ENCODE measurements at places on chromosomes 1 and 21.

- DNase-seq: no peak
These were observed 1.1 kb upstream of the UAP1 start for GRCh38 chr1:162560303-162561036.

DNA sequence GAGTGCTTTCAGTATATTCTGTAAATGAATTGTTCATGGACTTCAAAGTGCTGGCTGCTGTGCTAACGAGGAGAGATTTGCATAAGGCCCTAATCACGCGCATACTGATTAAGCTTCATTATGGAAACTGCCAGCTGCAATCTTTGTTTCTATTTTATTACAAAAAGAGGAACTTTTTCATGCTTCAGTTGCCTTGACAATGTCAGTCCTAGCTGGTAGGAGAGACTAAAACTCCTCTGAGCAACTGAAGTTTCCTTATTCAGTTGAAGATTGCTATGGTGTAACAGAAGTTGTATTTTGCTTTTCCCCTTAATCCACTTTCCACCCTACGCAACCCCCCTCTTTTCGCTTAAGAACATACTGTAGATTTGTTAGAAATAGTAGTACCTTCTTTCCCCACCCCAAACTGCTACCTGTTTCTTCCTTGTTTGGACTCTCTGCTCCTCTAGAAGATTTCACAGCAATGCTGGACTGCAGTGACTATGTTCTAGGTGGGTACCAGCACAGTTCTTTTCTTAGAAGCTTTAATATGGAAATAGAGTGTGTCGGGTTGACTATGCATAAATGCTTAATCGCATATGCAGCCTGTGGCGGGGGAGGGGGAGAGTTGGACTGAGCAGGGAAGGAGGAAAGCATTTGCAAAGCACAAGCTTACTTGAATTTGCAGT lies 108.3 kb downstream of the POU2F1 start:
- no peak for DNase-seq

DNA sequence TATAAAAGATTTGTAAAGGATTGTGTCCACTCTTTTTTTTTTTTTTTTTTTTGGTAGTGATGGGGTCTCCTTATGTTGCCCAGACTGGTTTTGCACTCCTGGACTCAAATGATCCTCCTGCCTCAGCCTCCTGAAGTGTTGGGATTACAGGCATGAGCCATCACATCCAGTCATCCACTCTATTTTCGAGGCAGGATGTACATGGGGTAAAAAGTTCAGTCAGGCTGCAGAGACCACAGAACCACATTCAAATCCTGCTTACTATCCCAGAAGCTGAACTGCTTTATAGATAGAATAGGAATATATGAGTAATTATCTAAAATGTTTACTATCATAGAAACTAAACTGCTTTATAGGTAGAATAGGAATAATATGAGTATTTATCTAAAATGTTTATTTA lies 26.0 kb upstream of the KCNK2 start:
- no peak for DNase-seq

GRCh38 chr21:33032434-33033047 lies 6.8 kb downstream of the OLIG2 start:
- DNase-seq: no peak

- no peak for DNase-seq
These were observed 7.3 kb downstream of the LYPD8 start for GRCh38 chr1:248748211-248748610.

GRCh38 chr1:15941044-15941840 lies 34.7 kb downstream of the ZBTB17 start:
- no peak for DNase-seq

DNA sequence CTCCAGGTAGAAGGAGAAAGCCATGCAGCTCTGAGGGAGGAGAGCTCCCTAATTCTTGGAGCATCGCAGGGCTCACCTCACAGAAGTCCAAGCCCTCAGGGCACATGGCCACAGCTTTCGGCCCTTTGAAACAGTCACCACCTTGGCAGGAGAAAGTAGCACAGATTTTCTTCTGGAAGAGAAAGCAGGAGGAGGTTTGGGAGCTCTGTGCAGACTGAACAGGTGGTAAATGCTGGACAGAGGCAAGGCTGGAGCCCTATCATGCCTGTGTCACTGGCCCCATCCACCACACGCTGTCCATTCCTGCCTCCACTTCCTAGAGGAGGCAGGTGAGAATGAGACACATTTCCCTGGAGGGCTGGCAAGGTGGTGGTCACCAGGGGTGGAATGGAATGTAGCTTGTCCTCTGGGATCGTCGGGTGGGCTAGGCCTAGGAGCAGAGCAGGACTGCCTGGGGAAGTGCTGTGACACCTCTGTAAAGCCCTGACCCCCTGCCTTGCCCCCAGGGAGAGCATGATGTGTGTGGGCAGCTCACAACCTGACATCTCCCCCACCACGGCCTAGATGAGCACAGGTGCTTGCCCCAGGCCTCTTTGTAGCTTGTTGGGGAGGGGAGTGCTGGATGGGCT lies 2.8 kb upstream of the INPP5B start:
- no peak for DNase-seq

GRCh38 chr21:35658242-35658641 lies 402.1 kb downstream of the SETD4 start:
- no peak for DNase-seq

- DNase-seq: no peak
These were observed 37.7 kb downstream of the JMJD4 start for GRCh38 chr1:227697321-227697864.

DNA sequence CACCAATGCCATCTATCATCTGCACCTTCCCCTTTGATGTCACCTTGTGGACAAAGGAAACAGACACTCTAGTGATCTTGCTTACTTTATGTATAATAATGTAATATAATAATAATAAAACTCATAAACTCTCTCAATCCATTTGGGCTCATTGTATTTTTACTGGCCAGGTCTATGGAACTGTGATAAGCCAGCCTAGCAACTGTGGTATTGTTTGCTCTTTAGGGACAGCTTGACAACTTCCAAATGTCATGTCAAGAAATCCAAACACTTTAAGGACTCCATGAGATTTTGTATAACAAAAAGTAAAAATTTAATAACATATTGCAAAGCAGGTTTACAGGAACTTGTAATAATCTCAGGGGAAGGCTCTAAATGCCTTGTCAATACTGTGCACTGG lies 1163.4 kb upstream of the TMPRSS15 start:
- DNase-seq: no peak

DNA sequence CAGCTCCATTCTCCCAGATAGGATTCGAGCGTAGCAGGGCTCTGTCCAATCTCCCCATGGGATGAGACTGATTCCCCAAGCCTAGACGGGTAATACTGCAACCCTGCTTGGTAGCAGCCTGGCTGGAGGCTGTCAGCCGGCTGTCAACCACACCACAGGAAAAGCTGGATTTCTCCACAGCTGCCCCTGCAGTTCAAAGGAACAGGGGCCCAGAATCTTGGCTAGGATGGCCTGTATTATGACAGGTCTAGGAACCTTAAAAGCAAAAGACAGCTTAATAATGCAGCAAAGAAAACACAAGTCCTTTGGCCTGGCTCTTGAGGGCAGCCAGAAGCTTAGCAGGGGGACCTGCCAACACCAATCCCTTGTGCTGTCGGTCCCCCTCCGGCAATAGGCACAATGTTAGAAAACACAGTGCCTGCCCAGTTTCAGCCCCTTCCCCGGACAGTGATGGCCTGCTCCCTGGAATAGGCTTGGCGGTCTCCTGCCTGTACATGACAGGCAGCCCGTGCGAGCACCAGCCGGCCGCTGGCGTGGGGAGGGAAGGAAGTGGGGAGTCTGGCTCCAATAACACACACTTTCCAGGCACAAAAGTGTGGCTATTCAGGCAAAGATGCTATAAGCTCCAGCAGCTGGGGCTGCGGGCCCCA lies 90.5 kb downstream of the TRABD2B start:
- DNase-seq: no peak

DNA sequence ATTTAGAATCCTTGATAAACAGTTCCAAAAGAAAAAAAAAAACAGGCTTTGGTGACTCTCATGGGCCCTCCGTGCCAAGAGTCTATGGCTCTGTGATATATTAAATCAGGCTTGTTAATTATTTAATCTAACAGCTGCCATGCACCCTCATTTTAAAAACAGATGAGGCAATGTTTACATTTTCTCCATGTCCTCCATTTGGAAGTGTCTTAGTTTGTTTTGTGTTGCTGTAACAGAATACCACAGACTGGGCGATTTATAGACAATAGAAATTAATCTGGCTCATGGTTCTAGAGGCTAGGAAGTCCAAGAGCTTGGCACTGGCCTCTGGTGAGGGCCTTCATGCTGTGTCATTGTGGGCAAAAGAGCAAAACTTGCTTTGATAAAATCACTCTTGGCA lies 58.0 kb downstream of the B3GALT5 start:
- DNase-seq: no peak

- no peak for DNase-seq
These were observed 31.4 kb upstream of the LEPR start for GRCh38 chr1:65388908-65389695.

DNA sequence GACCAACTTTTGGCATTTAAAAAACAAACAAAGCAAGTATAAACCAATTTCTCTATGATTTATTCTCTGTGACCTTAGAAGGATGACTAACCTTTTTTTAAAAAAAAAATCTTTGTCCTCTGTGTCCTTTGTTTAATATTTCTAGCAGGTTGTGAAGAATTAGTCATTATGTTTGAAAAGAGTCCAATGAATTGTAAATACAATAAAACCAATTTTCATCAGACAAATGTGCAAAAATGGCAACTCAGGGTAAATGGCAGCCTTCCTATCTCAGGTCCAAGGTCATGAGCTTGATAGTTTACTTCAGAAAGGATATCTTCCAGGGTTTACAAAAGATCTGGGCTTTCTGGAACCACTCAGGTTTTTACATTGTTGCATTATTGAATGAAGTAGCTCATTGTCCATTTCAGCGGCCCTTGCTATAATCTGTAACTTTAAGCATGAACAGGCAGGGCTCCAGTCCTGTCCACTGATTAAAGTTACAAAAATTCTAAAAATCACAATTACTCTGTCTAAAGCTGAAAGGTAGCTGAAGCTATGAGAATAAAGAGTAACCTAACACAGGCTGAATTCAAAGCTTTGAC lies 11.7 kb upstream of the MAP3K21 start:
- no peak for DNase-seq

DNA sequence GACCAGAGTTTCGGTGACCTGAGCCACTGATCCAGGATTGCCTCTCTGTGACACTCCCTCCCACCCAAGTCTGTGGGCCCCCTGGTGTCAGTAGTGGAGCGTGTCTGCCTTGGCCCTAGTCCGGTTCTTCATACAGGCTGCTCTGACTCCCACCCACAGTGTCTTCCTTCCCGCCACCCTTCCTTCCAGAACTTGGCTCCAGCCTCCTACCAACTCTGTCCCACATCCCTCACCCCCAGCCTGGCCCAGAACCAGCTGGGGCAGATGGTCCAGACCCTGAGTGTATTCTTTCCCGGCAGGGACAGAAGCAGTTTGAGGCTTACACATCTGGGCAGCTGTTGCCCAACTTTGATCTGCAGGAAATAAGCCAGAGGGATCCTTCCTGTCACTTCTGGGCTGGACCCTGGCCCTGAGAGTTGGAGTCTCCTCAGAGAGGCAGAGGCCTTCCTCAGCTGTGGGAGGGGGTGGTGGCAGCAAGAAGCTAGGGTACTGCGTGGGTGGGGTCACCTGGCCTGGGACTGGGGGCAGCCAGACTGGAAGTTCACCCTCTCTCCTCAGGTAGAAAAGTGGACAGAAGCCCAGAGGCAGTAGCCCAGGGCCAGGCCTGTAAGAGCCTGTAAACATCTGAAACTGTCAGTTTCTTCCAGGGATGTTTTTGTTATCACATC lies 43.1 kb upstream of the EPS8L3 start:
- DNase-seq: no peak

- DNase-seq: no peak
These were observed 6.5 kb downstream of the RIMS3 start for GRCh38 chr1:40658751-40659648.

DNA sequence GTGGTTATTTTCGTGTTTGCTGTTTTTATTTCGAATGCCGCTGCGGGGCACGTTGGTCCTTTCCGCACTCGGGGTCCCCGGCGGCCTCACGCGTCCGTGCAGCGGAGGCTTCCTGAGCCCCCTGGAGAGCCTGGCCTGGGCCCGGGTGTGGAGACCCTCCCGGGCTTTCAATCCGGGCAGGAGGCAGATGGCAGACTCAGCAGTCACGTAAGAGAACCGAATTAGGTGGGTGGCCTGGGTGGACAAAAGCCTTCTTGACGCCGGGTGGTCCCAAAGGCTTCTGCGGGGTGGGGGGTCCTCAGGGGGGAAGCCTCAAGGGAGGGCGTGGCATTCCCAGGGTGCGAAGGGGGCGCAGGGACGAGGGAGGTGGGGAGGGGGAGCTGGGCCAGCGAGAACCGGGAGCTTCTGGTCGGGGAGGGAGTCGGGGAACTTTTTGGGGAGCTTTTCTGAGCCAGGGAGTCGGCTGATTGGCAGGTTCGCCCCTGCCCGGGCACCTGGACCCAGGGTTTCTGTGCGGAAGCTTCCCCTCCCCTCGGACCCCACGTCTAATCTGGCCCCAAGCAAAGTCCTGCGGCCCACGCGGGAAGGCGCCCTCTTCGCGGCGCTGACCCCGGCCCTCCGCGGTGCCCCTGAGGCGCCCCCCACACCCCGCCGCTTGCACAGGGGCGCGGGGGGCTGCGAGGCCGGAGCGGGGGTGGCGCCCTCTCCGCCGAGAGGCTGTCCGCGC lies 1.3 kb upstream of the HES4 start:
- no peak for DNase-seq

GRCh38 chr1:25804964-25805862 lies 5.2 kb downstream of the SELENON start:
- no peak for DNase-seq

DNA sequence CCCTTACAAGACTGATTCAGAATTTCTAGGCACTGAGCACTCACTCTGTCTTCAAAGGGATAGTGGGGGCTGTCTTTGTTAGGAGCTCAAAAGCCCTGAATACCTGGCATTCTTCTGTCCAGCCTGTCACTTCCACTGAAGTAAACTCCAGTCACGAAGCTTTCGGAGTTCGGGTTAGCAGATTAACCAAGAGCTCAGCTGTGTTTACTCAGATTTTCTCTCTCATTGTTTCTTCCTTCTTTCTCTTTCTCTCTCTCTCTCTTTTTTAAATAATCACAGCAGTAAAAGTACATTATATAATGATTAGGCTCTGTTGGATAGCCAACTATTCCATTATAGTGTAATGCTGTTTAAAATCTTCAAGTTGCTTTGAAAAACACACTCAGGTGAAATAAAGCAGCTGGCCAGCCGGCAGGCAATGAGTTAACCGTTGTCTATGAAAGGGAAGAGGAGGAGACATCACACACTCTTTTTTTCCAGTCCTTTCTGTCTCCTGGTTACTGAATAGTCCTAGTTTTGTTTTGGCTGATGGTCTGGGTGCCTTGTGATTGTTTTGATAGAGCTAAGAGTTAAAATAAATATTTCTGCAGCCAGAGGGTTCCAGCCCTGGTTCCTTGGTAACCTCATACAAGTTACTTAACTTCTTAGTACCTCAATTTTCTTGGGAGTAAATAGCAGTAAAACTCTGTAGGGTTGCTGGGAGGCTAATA lies 89.8 kb downstream of the ADSS2 start:
- DNase-seq: no peak

- DNase-seq: no peak
These were observed 26.0 kb downstream of the PTP4A2 start for GRCh38 chr1:31911994-31912780.

All from activated naive CD4-positive, alpha-beta T cell (primary cell).